ENCODE measurements at places on chromosomes 3 and 15.

- DNase-seq = no peak
Observed at GRCh38 chr15:39100106-39100660, 480.7 kb upstream of the THBS1 start.

DNA sequence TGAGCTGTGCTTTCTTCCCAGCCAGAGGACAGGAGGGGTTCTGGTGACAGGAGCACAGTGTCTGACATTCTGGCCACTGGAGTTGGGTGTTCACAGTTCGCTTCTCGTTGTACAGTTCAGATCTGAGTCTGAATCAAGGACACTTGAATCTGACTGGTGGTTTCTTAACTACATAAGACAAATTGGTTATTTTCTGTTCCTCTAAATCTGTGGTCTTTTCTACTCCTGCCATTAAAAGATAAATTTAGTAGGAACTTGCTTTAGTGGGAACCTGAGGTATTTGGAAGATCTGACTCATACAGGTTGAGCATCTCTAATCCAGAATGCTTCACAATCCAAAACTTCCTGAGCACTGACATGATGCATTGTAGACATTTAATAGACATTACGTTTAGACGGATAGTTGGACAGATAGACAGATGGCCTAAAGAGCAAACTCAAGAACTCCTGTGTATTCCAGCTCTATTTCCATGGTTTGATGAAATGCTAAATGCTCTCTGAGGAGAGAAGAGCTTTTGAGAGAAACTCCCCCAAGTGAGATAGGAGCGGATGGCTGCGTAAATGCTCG lies 71.0 kb downstream of the CCK start:
- no peak for DNase-seq

DNA sequence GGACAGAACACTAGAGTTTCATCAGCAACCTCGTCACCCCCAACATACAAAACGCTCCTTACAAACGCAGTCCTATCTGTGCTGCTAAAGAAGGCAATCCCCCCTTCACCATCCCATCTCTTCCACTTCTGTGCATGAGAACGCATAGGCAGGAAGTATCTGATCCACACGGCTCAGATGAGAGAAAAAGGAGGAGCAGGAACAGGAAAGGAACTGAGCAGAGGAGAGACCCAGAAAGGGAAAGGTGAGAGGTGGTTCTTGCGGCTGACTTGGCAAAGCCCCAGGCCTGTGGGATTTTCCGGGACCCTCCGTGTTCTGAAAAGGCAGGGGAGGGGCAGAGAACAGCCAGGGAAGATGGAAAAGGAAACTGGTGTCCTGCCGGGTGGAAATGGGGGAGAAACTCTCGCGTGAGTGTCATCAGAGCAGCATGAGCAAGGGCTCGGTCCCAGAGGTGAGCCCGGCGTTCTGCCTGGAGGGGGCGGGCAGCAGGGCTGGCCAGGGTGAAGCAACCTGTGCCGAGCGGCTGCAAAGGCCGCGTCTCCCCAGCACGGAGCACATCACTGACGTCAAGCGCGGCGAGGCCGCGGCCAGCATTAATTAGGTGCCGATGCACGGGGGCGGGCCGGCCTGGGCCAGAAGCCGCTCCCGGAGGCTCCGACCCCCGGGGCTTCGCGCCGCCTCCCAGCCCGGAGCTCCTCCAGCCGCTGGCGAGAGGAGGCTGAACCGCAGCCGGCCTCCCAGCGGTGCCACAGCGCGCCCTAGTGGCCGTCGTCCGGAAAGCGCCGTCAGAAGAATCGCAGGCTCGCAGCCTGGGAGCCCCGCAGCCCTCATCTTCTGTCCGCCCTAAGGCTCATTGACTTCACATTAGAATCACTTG lies 35.8 kb downstream of the CPN2 start:
- peak; percentile 65 for DNase-seq

DNA sequence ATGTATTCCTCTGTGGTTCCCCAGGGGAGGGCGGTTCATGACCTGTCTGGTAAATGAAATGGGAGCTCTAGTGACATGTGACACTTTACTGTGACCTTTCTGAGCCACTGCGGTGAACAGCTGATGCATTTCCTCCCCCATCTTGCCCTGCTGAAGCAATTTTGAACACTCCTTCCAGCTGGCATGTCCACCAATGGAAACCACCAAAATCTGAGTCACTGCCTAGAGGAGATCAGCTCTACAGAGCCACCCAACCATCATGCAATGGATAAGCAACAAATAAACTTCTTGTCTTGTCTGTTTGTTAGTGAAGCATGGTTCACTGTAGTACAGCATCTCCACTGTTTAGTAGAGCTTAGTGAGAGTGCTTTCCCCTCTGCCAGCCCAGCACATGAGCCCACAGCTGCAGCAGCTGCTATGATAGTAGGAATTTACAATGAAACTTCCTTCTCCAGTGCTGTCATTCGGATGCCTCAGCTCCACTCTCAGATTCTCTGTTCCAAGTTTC lies 479.4 kb downstream of the NTRK3 start:
- no peak for DNase-seq

DNA sequence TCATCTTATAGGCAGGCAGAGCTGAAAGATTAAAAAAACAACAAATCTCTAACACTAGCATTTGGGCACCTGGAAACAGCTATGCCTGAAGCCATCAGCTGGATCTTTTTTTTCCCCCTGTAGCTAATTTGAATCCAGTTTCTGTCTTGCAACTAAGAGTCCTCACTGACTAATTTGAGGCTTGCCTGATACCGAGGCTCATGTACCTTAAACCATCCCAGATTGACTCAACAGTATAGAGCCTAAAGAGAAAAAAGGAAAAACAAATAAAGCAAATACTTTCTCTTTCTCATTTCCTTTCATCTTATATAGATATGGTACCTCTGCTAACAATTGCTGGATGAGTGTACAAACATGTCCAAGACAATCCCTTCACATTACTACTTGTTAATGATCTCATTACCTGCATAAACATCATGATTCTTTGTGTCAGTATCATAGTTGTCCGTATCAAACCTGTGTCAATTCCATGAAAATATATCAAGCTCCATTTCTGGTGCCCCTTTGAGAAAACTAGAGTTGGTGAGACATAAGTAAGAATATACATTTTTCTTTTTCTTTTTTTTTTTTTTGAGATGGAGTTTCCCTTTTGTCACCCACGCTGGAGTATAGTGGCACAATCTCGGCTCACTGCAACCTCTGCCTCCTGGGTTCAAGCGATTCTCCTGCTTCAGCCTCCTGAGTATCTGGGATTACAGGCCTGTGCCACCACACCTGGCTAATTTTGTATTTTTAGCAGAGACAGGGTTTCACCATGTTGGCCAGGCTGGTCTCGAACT lies 43.1 kb downstream of the BHLHE40 start:
- no peak for DNase-seq

DNA sequence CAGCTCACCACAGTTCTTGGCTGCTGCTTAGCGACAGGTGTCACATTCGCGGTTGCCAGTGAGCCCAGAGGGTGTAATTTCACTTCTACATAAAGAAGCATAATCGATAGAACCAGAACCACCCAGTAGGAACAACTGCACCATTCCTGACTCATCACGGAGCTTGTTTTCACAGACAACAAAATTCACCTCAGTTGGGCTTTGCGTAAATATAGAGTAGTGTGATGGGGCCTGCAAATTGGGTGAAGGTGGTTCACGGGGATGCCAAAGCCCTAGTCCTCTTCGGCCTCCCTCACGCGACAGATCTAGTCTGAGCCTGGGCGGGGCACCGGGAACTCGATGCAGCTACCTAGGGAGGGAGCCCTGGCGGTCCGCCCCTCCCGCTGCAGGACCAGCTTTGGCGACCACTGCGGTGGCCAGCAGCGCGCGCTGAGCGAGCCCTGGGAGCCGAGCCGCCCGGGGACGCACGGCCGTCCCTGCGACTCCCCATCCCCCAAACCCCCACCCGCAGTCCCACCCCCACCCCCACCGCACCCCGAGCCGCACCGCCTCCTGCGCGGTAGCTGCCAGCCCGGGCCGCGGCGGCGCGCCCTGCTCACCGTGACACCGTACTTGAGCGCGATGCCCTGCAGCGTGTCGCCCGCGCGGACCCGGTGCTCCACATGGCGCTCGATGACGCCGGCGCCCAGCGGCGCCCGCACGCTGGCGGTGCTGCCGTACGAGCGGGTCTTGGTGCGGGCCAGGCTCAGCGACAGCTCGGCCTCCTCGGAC lies 519 bp downstream of the LYSMD2 start:
- no peak for DNase-seq

- no peak for DNase-seq
Observed at GRCh38 chr3:149003653-149004305, 12.4 kb downstream of the GYG1 start.

- DNase-seq = no peak
Observed at GRCh38 chr3:47436180-47436579, 39.6 kb downstream of the SCAP start.

DNA sequence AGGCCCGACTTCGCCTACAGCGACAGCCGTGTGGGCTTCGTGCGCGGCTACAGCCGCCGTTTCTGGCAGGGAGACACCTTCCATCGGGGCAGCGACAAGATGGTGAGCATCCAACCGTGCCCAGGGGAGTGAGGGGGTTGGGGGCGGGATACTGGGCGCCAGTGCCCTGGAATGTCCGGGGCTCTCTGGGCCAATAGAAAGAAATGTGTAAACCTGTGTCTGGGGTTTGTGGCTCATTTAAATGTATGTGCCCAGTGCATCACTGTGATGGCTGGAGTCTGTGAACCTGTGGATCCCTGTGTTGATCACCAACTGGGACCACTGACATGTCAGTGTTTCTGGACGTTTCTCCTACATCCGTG lies 423 bp downstream of the CHAC1 start:
- no peak for DNase-seq

DNA sequence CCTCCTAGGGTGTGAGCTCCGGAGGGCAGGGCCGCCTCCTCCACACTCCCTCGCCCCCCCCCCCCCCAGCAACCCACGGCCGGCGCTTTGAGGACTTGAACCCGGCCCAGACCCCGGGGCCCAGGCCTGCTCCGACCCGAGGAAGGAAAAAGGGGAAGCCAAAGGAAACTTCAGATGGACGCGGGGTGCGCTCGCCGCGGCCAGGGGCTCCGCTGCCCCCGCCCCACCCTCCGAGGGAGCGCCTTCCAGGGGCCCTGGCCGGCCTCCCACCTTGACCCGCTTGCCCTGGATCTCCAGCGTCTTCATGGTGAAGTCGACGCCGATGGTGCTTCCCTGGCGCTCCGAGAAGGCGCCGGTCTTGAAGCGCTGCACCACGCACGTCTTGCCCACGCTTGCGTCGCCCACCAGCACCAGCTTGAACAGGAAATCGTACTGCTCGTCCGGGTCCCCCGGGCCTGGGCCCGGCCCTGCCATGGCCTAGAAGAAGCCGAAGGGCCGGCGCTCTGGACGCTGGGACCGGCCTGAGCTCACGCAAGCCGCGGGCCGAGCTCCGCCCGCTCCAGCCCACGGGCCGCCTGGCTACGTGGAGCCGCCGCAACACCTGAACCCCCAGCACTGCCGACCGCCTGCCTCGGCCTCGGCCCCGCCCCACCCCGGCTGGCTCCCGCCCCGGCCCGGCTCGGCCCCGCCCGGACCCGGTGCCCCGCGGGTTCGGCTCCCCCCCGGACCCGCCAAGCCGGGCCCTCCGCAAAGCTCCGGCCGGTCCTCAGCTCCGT lies 400 bp downstream of the RAB43 start:
- DNase-seq = peak; percentile 23

- DNase-seq = no peak
Observed at GRCh38 chr3:25719321-25719720, 54.6 kb upstream of the TOP2B start.

DNA sequence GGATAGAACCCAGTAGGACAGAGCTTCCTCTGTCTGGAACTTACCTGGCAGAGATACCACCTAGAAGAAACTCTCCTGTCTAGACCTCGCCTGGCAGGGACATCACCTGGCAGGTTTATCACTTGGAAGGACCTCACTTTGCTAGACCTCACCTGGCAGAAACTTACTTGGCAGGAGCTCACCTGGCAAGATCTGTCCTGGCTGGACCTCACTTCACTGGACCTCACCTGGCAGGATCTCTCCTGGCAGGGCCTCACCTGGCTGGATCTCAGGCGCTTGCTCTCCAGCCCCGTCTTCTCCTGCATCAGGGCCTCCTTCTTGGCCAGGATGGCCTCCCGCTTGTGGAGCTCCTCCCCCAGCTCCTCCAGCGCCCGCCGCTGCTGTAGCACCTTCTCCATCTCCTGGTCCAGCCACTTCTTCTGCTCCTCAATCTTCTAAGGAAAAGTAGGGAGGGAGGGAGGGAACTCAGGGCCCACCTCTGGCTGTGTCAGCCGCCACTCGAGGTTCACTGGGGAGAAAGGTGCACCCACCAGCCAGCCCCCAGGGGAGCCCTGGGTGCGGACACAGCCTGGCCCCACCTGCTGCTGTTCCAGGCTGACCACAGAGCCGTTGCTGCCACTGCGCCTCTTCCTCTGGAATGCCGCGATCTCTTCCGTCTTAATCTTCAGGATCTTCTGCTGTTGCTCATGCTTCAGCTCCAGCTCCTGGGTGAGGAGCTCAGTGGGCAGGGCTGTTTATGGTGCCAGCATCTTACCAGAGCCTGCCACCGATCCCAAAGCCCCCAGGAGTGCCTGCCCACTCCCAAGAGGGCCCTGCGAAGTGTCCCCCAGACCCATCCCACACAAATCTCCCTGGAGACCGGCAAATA lies 22.5 kb downstream of the KIF7 start:
- no peak for DNase-seq

DNA sequence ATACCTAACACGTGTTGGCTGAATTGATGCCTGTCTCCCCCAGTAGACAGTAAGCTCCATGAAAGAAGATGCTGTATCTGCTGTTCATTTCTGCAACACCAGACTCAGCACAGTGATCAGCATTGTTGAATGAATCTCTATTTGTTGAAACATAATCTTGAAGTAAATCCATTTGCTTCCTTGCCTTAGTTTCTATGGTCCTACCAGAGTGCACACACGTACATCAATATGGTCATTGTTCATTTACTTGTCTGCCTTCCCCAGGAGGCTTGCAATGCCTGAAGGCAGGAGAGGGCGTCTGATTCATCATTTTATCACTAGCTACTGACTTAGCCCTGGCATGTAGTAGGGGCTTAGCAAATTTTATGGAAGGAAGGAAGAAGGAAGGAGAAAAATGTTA lies 19.2 kb downstream of the RBP2 start:
- no peak for DNase-seq

GRCh38 chr15:85282504-85283115 lies 97.8 kb upstream of the AKAP13 start:
- DNase-seq = no peak

- DNase-seq = no peak
Observed at GRCh38 chr15:77964193-77964592, 113.3 kb downstream of the TBC1D2B start.

GRCh38 chr15:59896663-59897074 lies 107.4 kb upstream of the FOXB1 start:
- DNase-seq = no peak

GRCh38 chr3:186496016-186496415 lies 48.2 kb downstream of the CRYGS start:
- DNase-seq = no peak

DNA sequence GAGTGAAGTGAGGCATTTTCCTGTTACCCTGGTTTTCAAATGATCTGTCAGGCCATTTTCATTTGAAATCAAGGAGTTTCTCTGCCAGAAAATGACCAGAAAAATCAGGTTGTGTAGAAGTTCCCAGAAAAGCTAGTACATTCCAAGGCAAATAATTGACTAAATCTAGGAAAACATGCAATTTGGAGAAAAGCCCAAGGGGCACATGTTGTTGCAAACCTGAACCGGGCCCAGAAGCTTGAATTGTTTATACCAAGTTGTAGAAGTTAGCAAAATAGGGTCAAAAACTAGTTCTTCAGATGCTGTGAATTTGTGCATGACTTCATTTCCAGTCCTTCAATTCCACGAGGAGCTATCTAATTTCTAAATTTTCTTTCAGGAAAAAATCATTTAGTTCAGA lies 31.0 kb downstream of the TRIM42 start:
- no peak for DNase-seq

GRCh38 chr3:194050782-194051320 lies 85.1 kb upstream of the HES1 start:
- no peak for DNase-seq

- no peak for DNase-seq
Observed at GRCh38 chr3:61687663-61688306, 126.4 kb downstream of the PTPRG start.
